DMS79 treated with DMSO at 0.1 percent for 48 hours (cell line): ENCODE measurements at places on chromosomes 12 and 14.

- DNase-seq, result no peak
Measured at GRCh38 chr14:54673193-54674045, 106.5 kb downstream of the SAMD4A start.

DNA sequence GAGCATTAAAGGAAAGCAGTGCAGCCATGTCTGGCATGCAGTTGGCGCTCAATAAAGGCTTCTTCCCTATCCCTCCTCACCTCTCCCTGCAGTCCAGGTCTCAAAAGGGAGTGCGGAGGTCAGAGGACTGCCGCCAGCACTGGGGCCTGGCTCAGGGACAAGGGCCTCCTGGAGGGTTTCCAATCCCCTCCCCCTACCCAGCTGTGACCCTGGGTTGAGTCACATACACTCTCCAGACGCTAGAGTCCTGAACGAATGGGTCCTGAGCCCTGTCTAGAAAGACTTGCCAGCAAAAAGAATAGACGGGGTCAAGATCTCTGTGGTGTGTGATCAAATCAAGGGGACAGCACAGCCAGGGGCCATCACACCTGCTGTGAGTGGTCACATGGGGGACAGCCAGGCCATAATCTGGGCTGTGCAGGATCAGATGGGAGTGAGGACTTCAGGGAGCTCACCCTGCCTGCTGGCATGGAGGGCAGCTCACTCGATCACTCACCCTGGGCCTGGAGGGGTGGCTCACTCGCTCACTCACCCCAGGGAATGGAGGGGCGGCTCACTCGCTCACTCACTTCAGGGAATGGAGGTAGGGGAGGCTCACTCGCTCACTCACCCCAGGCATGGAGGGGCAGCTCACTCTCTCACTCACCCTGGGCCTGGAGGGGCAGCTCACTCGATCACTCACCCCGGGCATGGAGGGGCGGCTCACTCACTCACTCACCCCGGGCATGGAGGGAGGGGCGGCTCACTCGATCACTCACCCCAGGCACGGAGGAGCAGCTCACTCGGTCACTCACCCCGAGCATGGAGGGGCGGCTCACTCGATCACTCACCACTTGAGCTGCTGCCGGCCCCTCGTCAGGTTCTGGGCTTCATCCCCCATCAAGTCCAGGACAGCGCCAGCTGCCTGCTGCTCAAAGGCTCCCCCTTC, 12.8 kb downstream of the CFAP73 start:
- peak; percentile 15 for DNase-seq

DNA sequence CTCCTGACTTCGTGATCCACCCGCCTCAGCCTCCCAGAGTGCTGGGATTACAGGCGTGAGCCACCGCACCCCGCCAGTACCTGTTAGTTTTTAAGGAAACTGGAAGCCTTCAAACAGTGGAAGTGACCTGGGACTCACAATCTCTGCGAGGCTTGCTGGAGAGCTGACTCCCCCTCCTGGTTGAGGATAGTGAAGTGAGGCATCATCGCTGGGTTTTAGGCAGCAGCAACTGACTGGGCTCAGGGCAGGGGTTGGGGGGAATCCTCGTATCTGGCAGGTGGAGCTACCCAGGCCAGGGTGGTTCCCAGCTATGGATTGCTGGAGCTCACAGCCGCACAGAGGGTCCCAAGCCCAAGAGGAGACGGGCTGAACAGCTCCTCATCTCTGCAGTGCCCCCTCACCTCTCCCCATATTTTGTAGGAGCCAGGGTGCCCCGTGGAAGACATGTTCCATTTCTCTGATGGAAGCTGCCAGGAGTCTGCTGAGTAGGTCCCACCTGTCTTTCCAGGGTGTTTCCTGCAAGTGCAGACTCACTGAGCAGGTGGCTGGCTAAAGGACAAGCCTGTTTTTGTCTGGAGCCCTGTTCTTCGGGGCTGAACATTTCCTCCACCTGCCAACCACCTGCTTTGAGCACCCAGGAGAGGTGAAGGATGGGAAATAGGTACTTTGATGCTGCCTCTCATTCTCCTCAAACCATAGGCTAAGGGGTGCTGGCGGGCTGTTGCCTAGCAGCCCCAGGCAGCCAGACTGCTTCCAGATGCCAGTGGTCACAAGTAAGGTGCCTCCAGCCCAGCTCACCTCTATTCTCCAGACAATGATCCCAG, 3.1 kb downstream of the AVIL start:
- peak; percentile 86 for DNase-seq

DNA sequence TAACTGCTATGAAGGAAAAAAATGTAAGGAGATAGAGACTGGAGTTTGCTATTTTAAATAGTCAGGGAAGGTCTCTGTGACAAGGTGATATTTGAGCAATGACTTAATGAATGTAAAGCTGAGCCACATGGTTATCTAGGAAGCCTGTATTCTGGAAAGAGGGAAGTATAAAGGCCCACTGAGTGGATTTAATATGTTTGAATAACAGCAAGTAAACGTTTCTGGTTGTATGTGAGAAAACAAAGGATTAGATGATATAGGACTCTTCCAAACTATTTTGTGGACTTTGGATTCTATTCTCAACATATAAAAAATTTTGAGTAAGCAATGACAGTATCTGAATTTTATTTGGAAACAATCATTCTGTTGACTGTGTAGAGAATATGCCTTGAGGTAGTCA, 5.2 kb downstream of the LRRIQ1 start:
- DNase-seq, result no peak

DNA sequence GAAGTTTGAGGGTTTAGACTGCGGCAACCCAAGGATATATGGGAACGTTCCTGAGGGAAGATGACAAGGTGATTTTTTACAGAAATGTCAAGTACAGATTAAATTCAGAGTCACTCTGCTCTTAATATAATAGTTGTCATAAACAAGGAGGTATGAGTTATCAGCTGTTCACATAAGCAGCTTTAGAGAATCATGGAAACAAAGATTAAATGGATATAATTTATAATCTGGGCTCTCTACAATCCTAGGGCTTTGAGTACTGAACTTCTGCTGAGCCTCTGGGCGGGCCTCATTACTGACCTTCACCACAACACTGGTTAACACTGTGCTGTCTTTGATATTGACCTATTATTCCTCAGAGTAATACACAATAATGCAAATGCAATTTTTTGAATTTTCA, 577.8 kb downstream of the RPS29 start:
- DNase-seq, result no peak

GRCh38 chr14:31084385-31084784, 58.2 kb upstream of the STRN3 start:
- DNase-seq, result no peak

GRCh38 chr12:13227191-13227590, 30.7 kb downstream of the EMP1 start:
- no peak for DNase-seq

DNA sequence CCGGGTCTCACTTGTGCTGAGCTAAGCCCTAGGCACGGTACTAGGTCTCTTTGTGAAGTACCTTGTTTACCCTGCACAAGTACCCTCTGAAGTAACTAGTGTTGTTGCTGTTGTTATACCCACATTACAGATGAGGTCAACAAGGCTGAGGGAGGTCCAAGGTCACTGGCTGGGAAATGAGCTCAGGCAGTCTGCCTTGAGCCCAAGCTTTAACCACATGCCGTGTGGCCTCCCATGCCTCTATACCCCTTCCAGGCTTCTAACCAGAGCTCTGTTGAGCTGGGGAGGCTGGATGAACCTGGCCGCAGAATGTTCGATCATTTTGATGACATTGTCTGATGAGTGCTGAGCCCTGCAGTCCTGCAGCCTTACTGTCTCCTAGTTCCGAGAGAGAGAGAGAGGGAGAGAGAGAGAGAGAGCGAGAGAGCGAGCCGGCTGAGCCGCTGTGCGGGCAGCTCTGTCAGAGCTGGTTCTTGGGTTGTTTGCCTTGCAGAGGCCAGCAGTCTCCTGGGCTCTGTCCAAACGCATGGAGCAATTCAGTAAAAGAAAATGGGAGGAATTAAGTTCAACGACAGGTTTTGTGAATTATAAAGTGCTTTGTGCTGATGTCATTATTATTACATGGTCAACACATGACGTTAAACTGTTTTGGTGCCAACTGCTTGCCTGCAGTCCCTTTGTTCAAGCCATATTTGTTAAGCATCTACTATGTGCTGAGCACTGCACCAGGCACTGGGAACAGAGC, 13.1 kb downstream of the JDP2 start:
- DNase-seq, result no peak

- no peak for DNase-seq
Measured at GRCh38 chr12:68924546-68924945, 8.4 kb downstream of the CPM start.
